Left renal cortex interstitium (tissue), 4 donors: ENCODE measurements at places on chromosomes 2 and 18. TPM values are rescaled to one million over a fixed set of nuclear protein-coding genes. Genes with fewer than 3 reads are reported as not detected.

DNA sequence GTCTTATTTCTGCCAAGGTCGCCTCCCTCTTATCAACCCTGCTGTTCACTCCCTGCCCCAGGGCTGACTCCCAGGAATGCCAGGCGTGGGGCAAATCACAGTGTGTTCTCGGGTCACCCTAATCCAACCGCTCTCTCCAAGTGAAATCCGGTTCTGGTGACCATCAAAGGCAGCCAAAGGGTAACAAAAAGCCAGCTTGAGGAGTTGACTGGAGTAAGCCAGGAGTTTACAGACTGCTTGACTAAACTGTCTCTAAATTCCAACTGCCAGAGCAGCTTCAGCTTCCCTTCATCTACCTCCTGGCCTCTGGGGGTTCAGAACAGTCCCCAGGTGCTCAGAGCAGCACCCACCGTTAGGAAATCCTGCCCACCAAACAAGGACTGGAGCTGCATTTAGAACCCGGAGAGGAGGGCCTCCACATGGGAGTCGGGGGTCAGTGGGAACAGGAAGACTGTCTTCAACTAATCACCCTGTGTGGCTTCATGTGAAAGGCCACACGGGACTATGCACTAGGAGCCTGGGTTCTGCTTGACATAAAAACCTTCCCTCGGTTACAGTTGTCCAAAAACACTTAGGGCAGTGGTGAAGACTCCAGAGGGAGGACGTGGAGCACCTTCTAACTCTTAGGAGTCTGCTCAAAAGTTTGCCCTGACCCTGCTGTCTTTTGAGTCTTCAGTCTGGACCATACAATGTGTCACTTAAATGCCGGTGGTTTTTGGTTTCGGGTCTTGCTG is 24.2 kb upstream of the MCFD2 start:
- no peak for DNase-seq

- DNase-seq: no peak
These were observed 10.2 kb upstream of the SCN3A start for GRCh38 chr2:165214093-165214492.

- DNase-seq: no peak
These were observed 170.1 kb downstream of the FHOD3 start for GRCh38 chr18:36467614-36468013.

- no peak for DNase-seq
These were observed 462.6 kb downstream of the PTPRM start for GRCh38 chr18:8029731-8030130.

DNA sequence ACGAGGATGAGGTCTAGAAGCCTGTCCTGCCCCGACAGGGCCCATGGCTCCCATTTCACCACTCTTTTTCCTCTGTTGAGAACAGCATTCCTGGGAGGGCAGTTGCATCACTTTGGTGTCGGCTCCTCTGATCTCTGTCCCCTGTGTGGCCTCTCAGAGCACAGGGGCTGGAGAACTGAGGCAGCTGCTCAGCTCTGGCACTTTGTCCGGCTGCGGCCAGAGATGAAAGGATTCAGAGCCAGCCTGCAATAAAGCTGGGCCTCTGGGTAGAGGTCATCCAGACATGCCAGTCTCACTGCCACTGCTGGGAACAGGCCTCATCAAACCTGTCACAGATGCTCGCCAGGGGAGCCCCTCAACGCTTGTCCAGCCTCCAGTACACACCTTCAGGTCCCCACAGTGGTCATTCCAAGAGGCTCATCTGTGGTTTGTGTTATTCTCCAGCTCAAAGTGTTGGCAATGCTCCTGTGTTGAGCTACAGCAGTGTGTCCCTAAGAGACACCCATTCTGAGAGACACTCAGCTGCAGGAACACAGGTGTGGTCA is 13.1 kb upstream of the ROCK2 start:
- no peak for DNase-seq

- DNase-seq: no peak
These were observed 207.9 kb upstream of the ACVR2A start for GRCh38 chr2:147636886-147637285.

DNA sequence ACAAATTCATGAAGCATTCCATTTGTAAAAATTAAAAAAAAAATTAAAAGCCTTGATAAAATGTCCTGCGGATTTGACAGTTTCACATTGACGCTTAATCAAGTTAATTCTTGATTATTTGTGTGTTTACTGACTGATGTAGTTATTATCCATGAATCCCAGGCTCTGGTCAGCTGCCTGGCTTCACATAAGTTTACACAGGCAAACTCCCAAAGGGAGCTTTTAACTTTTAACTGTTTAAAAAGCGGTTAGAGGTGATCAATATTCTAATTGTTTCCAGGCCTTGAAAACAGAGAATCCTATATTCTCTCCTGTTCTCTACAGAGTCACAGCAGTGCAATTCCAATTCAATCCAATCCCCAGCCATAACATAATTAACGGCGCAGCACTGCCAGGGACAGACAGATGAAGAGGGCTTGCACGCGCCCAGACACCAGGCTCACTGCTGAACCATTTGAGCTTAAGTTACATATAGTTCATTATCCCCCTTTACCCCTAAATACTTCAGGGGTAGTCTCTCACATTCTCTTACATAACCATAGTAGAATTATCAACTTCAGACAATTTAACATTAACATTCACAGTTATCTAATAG is 47.5 kb downstream of the ATP8B1 start:
- DNase-seq: no peak

GRCh38 chr18:11676867-11677266 is 12.2 kb upstream of the GNAL start:
- DNase-seq: no peak

GRCh38 chr2:239021651-239022436 is 174.0 kb downstream of the TWIST2 start:
- DNase-seq: no peak

DNA sequence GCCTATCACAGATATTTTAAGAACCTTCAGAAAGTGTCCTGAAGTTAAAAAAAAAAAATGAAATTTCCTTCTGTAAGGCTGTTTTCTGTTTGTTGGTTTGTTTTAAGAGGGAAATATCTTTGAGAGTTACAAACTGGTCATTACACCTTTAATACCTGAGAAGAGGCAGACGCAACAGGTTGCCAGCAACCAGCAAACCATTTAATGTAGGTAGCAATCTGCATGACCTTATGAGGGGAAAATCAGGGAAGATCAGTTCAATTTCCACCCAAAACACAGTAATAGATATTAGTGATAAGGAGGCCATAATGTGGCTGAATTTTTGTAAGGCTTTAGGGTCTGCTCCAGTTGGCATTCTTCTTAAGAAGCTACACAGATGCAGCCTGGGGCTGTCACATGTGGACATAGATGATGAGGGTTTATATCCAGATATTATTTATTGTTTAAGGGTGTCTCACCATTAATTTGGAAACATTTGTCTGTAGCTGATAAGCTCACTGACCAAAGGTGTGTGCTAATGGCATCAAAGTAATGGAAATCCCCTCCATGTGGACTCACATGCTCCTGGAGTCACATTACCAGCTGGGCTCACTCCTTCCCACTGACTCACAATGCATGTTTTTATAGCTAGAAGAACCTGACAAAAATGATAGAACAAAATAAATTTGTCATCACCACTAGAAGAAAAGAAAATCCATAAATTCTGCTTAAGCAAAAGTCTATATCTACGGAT is 83.5 kb upstream of the DTNA start:
- DNase-seq: no peak

DNA sequence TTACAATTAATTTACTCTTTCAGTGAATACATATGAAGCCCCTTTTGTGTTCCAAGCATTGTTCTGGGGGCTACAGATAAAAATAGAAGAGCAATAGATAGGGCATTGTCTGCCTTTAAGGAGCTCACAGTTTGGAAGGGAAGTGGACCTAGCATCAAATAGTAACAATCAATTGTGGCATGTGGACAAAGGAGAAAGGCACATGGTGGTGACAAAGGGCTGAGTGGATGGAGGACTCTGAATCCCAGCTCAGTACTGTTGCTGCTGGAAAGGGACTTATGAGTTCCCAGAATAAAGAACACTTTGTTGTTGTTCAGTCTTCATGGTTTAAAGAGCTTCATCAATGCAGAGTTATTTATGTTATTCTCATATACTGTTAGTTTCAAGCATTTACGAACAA is 217.7 kb downstream of the HRH4 start:
- DNase-seq: no peak

GRCh38 chr2:76946631-76947145 is 575.5 kb downstream of the LRRTM4 start:
- DNase-seq: no peak

GRCh38 chr2:145597809-145598208 is 1077.9 kb upstream of the ZEB2 start:
- DNase-seq: no peak

- DNase-seq: no peak
These were observed 31.3 kb downstream of the EHD3 start for GRCh38 chr2:31265234-31265633.

- no peak for DNase-seq
These were observed 14.1 kb downstream of the SLC9A4 start for GRCh38 chr2:102486941-102487702.

- no peak for DNase-seq
These were observed 126.6 kb downstream of the UBE2E3 start for GRCh38 chr2:181106789-181107627.

- no peak for DNase-seq
These were observed 269.3 kb upstream of the SIX2 start for GRCh38 chr2:45278365-45279078.

- DNase-seq: no peak
These were observed 7.7 kb upstream of the SP140L start for GRCh38 chr2:230319211-230319862.

DNA sequence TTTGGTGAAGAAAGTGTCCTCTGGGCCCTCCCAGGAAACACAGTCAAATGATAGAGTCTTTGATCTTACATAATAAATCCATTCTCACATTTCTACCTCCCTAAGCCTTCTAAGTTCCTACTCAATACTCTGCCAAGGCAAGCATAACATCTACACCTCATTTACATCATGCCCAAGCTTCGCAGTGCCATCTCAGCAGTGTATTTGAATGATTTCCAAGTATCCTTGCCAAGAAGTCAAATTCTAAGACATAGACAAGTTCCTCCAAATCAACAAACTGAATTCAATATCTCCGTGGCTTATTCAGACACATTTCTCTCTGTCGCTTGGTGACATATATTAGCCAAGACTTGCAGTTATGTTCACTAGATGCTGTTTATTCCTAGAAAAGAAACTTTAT is 8.1 kb upstream of the MLPH start:
- DNase-seq: no peak

Gene EPHA4
- 54.9 TPM for polyA plus RNA-seq

Gene CGREF1
- polyA plus RNA-seq: 6.4 TPM

Gene OR6B2
- not detected for polyA plus RNA-seq

Gene LRRTM4
- 1.5 TPM for polyA plus RNA-seq

Gene ALLC
- polyA plus RNA-seq: not detected

Gene DPYSL5
- polyA plus RNA-seq: 4.5 TPM

Gene GALR1
- 0.19 TPM for polyA plus RNA-seq
